Psoas muscle (tissue), 8 donors: ENCODE measurements at places on chromosomes 7 and 10. TPM values are rescaled to one million over a fixed set of nuclear protein-coding genes. Genes with fewer than 3 reads are reported as not detected.

The GTF2IRD2 gene
- 20.8 TPM for total RNA-seq

DNA sequence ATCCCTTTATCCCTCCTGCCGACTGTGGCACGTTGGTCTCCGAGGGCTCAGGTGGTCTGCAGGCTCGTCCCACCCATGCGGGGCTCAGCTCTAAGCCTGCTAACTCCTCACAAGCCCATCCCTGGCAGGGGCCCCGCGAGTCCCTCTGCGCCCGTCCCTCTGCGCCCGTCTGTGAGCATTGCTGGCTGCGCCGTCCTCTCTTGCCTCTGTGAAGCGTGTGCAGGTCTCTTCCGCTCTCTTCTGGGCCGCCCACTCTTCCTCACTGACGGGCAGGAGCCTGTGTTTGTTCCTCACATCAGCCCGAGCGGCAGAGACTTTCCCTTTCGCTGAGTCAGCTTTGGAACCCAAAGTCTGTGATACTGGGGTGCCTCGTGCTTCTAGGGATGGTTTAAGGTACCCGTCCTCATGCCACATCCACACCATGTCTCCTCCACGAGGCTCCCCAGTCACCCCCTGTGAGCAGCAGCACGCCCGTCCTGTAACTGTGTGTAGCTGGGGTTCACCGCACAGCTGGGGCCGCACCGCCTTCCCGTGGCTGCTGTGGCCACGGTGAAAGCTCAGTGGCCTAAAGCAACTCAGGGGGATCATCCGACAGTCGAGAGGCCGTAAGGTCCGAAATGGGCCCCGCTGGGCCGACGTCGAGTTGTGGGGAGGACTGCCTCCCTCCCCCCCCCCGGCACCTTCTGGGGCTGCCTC, 35.5 kb downstream of the ADGRA1 start:
- H3K36me3 ChIP-seq = no peaks in the 10 kb centered on the region
- H3K27me3 ChIP-seq = peaks cover 2% of the 10 kb centered on the region
- no peak overlapping the region for H3K27ac ChIP-seq

GRCh38 chr10:116069856-116070255, 203.2 kb downstream of the GFRA1 start:
- no peaks in the 10 kb centered on the region for H3K27me3 ChIP-seq
- no peak overlapping the region for H3K27ac ChIP-seq
- no peaks in the 10 kb centered on the region for H3K4me1 ChIP-seq
- DNase-seq = no peak

GRCh38 chr10:1189166-1190051, 133.2 kb downstream of the WDR37 start:
- H3K4me1 ChIP-seq = no peaks in the 10 kb centered on the region
- no peak overlapping the region for H3K4me3 ChIP-seq
- no peaks in the 10 kb centered on the region for H3K36me3 ChIP-seq
- no peak overlapping the region for H3K27ac ChIP-seq
- peaks cover 28% of the 10 kb centered on the region for H3K27me3 ChIP-seq

The HIP1 gene
- total RNA-seq = 7.3 TPM

- H3K4me1 ChIP-seq = no peaks in the 10 kb centered on the region
- H3K27ac ChIP-seq = no peak overlapping the region
- H3K27me3 ChIP-seq = no peaks in the 10 kb centered on the region
- DNase-seq = no peak
- H3K36me3 ChIP-seq = no peaks in the 10 kb centered on the region
- H3K4me3 ChIP-seq = no peak overlapping the region
Measured at GRCh38 chr10:75709245-75709644, 277.8 kb downstream of the LRMDA start.

DNA sequence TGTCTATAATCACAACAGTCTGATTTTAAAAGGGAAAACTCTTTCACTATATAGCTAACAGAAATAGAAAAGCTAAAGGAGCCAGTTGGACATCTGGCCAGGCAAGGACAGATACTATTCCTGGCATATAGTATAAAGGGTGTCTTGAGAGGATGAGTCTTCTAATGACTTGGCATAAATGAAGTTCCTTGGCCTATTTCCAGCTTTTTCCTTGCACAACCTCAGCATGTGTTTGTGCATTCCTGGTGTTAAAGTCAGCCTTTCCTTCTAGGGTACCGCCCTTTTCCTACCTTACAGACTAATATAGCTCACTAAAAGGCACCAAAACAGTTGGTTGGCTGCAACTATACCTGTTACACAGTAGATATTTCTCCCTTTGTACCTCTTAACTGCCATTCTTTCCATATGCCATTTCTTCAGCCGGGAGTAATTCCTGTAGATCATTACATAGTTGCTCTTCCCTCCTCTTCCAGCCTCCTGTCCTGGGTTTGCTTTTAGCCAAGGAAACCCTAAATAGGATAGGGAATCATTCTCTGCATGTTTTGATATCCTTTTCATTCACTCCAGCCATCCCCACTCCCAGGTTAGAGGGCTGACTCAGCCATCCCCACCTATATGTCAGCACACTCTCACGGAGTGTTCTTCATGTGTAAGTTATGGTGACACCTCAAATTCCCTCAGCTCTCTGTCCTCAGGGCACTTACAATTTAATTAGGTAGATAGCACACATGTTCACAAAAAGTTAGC, 102.1 kb upstream of the MDFIC start:
- no peak for DNase-seq
- H3K27ac ChIP-seq = peak overlapping the region; percentile 67
- H3K4me1 ChIP-seq = peaks cover 11% of the 10 kb centered on the region
- H3K36me3 ChIP-seq = no peaks in the 10 kb centered on the region

- no peaks in the 10 kb centered on the region for H3K27me3 ChIP-seq
- peaks cover 62% of the 10 kb centered on the region for H3K4me1 ChIP-seq
- no peak for DNase-seq
- peak overlapping the region; percentile 90 for H3K27ac ChIP-seq
Measured at GRCh38 chr10:24465891-24466818, 257.2 kb downstream of the KIAA1217 start.

GRCh38 chr7:104964626-104965236, 49.3 kb upstream of the KMT2E start:
- no peak for DNase-seq
- H3K4me1 ChIP-seq = no peaks in the 10 kb centered on the region
- H3K36me3 ChIP-seq = no peaks in the 10 kb centered on the region

GRCh38 chr7:7751243-7752092, 33.1 kb upstream of the RPA3 start:
- no peaks in the 10 kb centered on the region for H3K27me3 ChIP-seq
- H3K4me1 ChIP-seq = no peaks in the 10 kb centered on the region
- no peak overlapping the region for H3K27ac ChIP-seq
- DNase-seq = no peak
- H3K36me3 ChIP-seq = no peaks in the 10 kb centered on the region
- no peak overlapping the region for H3K4me3 ChIP-seq

GRCh38 chr10:109166935-109167334, 756.4 kb downstream of the XPNPEP1 start:
- H3K36me3 ChIP-seq = no peaks in the 10 kb centered on the region
- H3K27ac ChIP-seq = no peak overlapping the region
- no peak overlapping the region for H3K4me3 ChIP-seq
- H3K4me1 ChIP-seq = no peaks in the 10 kb centered on the region

GRCh38 chr7:47661051-47661714, 79.3 kb upstream of the TNS3 start:
- H3K36me3 ChIP-seq = no peaks in the 10 kb centered on the region
- no peaks in the 10 kb centered on the region for H3K27me3 ChIP-seq
- DNase-seq = no peak
- H3K4me1 ChIP-seq = peaks cover 15% of the 10 kb centered on the region
- no peak overlapping the region for H3K4me3 ChIP-seq

The C7orf57 gene
- not detected for total RNA-seq

The OR2A1 gene
- total RNA-seq = not detected

The MACC1 gene
- total RNA-seq = not detected

DNA sequence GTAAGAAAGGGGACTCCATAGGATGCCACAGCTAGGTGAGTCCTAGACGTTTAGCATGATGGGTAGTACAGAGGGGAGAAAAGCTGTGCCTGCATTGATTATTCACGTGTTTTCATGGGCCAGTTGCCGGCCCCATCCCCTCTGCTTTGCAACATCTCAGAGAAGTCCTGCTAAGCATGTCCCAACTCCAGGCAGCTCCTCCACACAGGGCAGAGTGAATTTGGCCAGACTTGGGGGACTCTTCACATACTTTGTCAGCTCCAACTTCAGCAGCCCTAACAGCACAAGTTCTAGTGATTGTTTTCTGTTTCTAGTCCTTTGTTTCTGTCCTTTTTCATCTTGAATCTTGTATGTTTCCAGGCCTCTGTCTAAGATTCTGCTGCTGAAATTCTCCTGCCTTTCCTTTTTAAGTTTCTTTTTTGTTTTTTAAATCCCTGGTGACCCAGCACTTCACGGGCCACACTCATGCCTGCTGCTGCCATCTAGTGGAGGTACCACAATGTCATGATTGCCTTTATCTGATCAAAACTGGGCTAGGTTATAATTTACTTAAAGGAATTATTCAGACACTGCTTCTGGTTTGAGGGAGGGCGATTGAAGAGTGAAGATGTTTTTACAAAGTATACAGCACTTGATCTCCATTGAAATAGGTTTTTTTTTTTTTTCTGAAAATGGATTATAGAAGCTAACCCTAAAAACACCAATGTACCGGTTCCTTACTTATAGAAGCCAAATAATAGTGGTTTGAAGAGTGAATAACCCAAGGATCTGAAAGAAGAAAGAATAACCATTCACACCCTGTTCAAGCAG, 276.9 kb downstream of the CSTF2T start:
- peak overlapping the region; percentile 56 for H3K27ac ChIP-seq
- H3K27me3 ChIP-seq = no peaks in the 10 kb centered on the region
- DNase-seq = no peak
- H3K4me3 ChIP-seq = no peak overlapping the region
- H3K4me1 ChIP-seq = peaks cover 23% of the 10 kb centered on the region

The STEAP2 gene
- total RNA-seq = 1.7 TPM

- no peaks in the 10 kb centered on the region for H3K36me3 ChIP-seq
- no peak overlapping the region for H3K27ac ChIP-seq
- no peak for DNase-seq
- no peak overlapping the region for H3K4me3 ChIP-seq
- H3K27me3 ChIP-seq = no peaks in the 10 kb centered on the region
Measured at GRCh38 chr10:118810796-118811505, 56.2 kb upstream of the CACUL1 start.

- H3K4me1 ChIP-seq = no peaks in the 10 kb centered on the region
- H3K27me3 ChIP-seq = peaks cover 2% of the 10 kb centered on the region
- H3K27ac ChIP-seq = no peak overlapping the region
Measured at GRCh38 chr7:75808106-75808505, 5.5 kb downstream of the CCL24 start.

GRCh38 chr10:24251547-24251946, 42.6 kb downstream of the KIAA1217 start:
- no peak overlapping the region for H3K4me3 ChIP-seq
- H3K4me1 ChIP-seq = peaks cover 66% of the 10 kb centered on the region
- H3K27ac ChIP-seq = peak overlapping the region; percentile 87
- no peaks in the 10 kb centered on the region for H3K27me3 ChIP-seq
- H3K36me3 ChIP-seq = no peaks in the 10 kb centered on the region

DNA sequence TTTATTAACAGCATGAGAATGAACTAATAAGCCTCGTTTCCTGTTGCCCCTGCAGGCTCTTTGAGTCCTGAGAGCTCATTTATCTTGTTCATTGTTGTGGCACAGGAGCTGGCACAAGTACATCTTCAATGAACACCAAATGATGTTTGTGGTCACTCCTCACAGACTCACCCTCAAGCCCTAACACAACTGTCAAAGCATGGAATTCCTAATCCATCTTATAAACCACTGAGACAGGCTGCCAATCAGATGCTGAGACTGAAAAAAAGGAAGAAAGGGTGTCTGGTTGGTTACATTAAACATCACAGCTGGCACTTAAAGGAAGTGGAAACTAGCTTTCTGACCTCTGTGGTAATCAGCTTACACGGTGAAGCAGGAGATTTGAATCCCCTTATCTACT, 7.7 kb upstream of the CCDC172 start:
- DNase-seq = no peak
- H3K27ac ChIP-seq = no peak overlapping the region
- no peaks in the 10 kb centered on the region for H3K27me3 ChIP-seq
- no peaks in the 10 kb centered on the region for H3K4me1 ChIP-seq
- no peaks in the 10 kb centered on the region for H3K36me3 ChIP-seq

The SHTN1 gene
- 3.2 TPM for total RNA-seq

The TMEM140 gene
- total RNA-seq = 106 TPM

DNA sequence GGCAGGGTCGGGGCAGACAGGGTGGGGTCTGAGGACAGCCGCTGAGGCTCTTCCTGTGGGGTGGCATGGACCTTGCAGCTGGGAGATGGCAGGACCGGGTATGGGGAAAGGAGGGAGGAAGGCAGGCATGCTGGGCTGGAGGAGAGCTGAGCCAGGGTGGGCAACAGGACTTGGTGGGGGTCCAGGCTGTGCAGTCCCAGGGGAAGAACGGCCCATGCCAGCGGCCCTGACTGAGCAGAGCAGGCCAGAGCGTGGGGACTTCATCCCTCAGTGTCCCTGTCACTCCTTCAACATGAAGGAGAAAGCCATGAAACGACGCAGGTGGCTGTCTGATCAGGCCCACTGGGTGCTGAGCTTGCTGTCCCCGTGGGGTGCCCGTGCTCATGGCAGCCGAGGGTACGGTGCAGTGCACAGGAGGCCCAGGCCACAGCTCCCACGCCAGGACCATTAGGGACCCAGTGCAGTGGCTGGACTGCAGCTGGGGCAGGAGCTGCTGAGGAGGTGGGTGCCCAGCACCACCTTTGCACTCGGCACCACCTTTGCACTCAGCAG, 519.6 kb downstream of the PTPRN2 start:
- H3K4me3 ChIP-seq = no peak overlapping the region
- no peaks in the 10 kb centered on the region for H3K27me3 ChIP-seq
- no peaks in the 10 kb centered on the region for H3K4me1 ChIP-seq
- H3K27ac ChIP-seq = no peak overlapping the region

DNA sequence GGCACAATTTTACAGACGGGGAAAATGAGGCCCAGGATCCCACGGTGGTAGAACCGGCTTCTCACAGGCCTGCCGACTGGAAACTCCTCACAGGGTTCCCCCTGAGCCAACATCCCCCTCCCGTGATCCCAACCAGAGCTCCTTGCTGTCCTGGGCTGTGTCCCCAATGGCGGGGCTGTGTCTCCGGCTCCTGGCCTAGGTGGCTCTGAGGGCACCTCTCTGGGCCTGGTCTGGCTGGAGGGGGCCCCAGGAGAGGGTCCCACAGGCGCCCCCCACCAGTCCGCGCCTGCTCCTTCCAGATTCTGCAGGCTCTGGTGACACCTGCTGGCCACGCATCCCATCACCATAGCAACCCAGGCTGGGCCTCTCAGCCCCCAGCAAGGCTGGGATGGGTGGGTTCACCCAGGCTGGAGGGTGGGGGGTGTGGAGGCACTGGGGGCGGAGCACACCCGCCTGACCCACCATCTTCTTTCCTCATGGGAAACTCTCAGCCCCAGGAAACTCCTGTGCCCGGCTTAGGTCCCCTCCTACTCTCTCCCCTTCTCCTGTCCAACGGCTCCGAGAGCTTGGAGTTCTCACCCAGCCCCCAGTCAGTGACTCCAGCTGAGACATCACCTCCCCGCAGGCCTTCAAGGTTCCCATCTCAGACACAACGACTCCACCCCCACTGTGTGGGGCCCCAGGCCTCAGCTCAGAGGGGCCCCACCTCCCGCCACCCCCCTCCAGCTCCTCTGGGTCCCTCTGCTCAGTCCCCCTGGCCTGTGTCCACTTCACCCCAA, 27.1 kb upstream of the TNRC18 start:
- H3K4me3 ChIP-seq = no peak overlapping the region
- no peaks in the 10 kb centered on the region for H3K27me3 ChIP-seq
- no peaks in the 10 kb centered on the region for H3K4me1 ChIP-seq
- no peaks in the 10 kb centered on the region for H3K36me3 ChIP-seq
- peak; percentile 72 for DNase-seq
